ENCODE measurements at places on chromosomes 7 and 10. TPM values are rescaled to one million over a fixed set of nuclear protein-coding genes. Genes with fewer than 3 reads are reported as not detected.

Gene TMEM176A
- total RNA-seq: not detected

Gene CALU
- total RNA-seq: 325 TPM

Gene GPR15LG
- 1.2 TPM for total RNA-seq

Gene SKIDA1
- total RNA-seq: 0.07 TPM

Gene WNT16
- total RNA-seq: not detected

Gene ZNF282
- total RNA-seq: 49.5 TPM

Gene UNCX
- not detected for total RNA-seq

Gene CFAP58
- total RNA-seq: 0.34 TPM

Gene APBB1IP
- not detected for total RNA-seq

Gene HTR5A
- total RNA-seq: not detected

Gene PDK4
- under 0.01 TPM for total RNA-seq

Gene HABP2
- total RNA-seq: not detected

Gene CCDC3
- total RNA-seq: 1.00 TPM

Gene MET
- total RNA-seq: 276 TPM

Gene CCT6A
- total RNA-seq: 351 TPM

Gene ASB4
- total RNA-seq: under 0.01 TPM

Gene MOGAT3
- total RNA-seq: not detected

Gene PPP1R3C
- 20.8 TPM for total RNA-seq

Gene LRRC4
- total RNA-seq: 1.4 TPM

Gene GIMAP5
- total RNA-seq: not detected

Gene VIM
- total RNA-seq: 61.2 TPM

Gene GNAI1
- total RNA-seq: 121 TPM

Gene FFAR4
- not detected for total RNA-seq

Gene HGF
- total RNA-seq: not detected

Gene ORC5
- total RNA-seq: 68.7 TPM

Gene SH2D4B
- under 0.01 TPM for total RNA-seq

Gene HMX3
- total RNA-seq: 0.07 TPM

Gene CCNY
- 59.4 TPM for total RNA-seq

Gene MRLN
- total RNA-seq: not detected

Gene ADAM22
- total RNA-seq: 0.07 TPM

Gene PPP1R9A
- total RNA-seq: 0.34 TPM

Gene SLC16A9
- 3.7 TPM for total RNA-seq

Gene IDI2
- total RNA-seq: not detected

Gene MAT1A
- total RNA-seq: 1.00 TPM

Gene MYL7
- 0.34 TPM for total RNA-seq

Gene GSDME
- 89.2 TPM for total RNA-seq

Gene HOXA9
- not detected for total RNA-seq

Gene ENKUR
- 0.07 TPM for total RNA-seq

Gene TMEM248
- total RNA-seq: 90.3 TPM

Gene MINPP1
- 24.3 TPM for total RNA-seq

Gene HOXA11
- not detected for total RNA-seq

Gene ZNF92
- total RNA-seq: 2.7 TPM

Gene RGR
- not detected for total RNA-seq

Gene ASZ1
- not detected for total RNA-seq

Gene GATA3
- total RNA-seq: 0.34 TPM

Gene GHRHR
- not detected for total RNA-seq

Gene SUV39H2
- total RNA-seq: 8.2 TPM

Gene TBC1D12
- total RNA-seq: 11.2 TPM

Gene PRRT4
- total RNA-seq: 0.21 TPM

Gene NPC1L1
- total RNA-seq: under 0.01 TPM

Gene CNNM1
- total RNA-seq: under 0.01 TPM

Gene SPDYE2
- total RNA-seq: not detected

Gene ELAPOR2
- 10.5 TPM for total RNA-seq

Gene AQP1
- total RNA-seq: 0.14 TPM

Gene CTAGE4
- 0.14 TPM for total RNA-seq

All from nasal cavity respiratory epithelium epithelial cell of viscerocranial mucosa (primary cell).